ENCODE measurements at places on chromosomes 5 and 9.
A peak's percentile ranks its signal among the peaks of the same experiment; 100 is the strongest.

- no peak for DNase-seq
Measured at GRCh38 chr5:52181403-52181802, 606.3 kb upstream of the ITGA1 start.

DNA sequence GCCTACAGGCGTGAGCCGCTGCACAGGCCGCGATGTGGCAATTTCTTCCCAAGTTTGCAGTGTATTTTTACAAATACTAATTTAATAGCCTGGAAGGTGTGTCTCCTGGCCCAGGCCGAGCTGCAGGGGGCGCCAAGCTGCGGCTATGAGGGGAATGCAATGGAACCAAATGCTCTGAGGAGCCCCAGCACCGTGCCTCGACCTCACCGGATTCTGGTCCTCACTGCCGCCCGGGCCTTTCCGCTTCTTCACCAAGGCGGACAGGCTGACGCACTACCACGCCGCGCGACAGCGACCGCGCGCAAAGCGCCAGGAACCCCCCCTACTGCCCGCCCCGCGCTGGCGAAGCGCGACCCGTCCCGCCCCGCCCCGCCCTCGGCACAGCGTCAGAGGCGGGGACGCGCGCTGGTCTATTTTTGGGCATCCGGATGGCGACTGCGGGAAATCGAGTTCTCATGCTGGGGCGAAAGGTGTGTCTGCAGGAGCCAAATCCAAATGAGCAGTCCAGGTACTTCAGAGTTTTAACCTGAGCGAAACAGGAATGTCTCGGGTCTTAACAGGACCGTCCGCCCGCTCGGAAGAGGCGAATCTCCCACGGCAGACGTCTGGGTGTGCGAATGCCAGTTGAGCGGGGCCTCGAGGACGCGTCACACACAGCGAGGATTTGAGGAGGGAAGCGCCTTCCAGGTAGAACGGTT is 31.7 kb upstream of the PRXL2C start:
- DNase-seq = peak; percentile 95

- DNase-seq = no peak
Measured at GRCh38 chr9:121735065-121735792, 83.8 kb downstream of the DAB2IP start.

DNA sequence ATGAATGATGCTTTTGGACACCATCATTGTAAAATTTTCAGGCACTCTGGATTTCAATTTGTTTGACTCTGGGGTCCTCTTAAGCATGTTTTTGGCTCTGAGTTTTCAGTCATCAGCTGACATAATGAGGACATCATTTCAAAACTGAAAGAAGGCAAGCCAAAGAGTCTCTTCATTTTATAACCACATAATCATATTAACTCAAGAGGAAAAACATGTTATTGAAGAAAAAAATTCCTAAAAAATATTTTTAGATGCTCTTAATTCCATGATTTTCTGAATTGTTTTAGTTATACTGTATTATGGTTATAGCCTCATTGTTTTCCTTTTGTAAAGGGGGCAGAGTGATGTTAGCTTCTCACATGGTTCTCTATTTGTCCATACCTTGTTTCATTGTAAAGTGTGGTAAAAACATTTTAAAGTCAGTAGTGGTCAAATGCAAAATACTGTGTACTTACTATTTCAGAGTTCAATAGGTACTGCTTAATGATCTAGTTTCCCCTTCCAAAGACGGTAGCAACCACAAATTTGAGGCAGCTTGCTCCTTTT is 472.1 kb downstream of the DMRT2 start:
- DNase-seq = no peak

DNA sequence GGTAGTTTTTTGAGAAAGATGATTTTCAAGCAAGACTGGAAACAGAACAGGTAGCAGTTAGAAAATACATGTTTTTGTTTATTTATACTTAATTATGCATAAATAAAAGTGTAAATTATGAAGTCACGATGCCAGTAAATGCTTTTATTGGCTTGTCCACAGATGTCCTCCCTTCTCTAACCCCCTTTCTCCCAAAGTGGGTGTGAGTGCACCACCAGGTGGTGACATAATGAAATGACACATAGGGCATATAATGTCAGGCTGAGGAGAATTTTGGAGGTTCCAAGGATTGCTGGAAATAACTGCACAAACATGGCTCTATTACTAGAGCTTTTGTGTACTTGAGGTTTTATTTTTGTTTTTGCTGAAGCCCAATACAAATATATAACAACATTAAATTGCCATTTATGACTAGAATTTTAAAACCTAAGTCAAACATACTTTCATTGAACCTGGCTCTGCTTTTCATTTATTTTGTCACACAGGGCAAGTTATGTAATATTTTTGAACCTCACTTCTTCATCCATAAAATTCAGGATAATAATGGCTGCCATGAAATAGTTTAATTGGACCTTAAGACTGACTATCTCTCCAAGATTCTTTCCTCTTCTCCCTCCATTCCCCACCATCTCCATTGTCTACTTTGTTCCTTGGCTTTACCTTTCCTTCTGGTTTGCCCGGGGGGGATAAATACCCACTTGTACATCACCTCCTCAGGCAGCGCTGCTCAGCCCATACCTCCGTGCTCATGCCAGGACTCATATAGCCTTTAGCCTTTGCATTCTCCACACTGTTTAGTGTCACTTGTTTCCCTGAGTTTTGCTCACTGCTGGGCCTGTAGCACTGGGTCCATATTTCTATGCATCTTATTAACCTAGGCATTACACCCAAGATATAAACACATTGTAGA is 168.8 kb downstream of the PDE4D start:
- peak; percentile 82 for DNase-seq

DNA sequence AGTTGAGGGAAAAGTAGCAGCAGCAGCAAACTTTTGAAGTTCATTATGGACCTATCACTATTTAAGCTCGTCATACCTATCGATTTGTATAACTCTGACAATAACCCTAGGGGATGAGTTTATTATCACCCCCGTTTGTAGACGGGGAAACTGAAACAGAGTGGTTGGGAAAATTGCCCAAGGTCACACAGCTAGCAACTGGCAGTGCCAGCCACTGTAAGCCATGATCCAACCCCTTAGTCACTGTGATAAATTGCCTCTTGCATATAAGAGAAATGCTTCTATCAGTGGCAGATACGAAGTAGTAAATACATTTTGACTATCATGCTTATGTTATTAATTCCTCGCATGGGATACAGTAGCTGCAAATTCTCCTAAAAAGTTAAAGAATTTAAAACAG is 73.3 kb upstream of the ATP10B start:
- DNase-seq = no peak

DNA sequence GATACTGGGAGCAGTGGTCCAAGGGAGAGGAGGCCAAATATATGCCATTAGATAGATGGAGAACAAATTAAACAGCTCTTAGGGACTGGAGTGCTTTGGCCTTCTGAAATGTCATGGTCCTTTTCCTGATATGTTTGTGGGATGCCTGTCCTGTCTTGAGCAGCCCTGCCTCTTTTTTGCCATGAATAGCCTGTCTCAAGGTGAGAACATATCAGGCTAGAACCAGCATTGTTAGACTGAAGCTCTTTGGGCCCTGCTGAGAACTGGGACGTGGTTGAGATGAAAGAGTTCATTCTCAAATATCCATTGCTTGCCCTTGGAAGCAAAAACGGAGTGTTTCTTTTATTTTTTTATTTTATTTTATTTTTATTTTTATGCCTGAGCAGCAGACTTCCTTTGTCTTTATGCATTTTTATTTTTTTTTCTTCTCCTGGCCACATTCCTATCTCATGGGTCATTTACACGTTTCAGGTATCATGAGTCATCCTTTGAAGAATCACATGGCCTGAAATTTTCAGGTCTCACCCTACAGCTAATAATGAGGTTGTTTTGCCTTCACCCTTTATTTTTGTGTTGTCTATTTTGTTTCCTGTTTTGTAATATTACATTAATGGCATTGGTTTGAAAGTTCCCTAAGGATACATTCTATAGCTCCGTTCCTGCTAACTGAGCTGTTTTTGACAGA is 371.4 kb downstream of the PSAT1 start:
- DNase-seq = peak; percentile 74

GRCh38 chr5:17713301-17713700 is 79.0 kb downstream of the TAF11L14 start:
- DNase-seq = peak; percentile 31

DNA sequence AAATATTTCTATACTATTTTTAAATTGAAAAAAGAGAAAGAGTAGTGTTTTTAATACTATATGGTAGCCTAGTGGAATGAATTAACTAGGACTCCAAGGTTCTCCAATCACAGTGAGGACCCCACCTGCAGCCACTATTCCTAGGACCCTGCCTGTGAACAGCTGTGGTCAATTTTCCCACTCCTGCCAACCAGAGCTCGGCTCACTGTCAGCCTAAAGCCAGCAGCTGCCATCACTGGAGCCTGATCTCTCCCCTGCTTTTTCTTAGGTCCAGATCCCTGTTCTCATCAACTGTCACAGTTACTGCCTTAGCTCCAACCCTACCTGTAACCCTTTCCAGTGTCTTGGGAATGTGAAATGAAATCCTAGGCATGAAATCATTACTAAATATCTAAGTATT is 25.3 kb downstream of the ARSB start:
- DNase-seq = peak; percentile 18

- no peak for DNase-seq
Measured at GRCh38 chr9:93028448-93029006, 30.0 kb upstream of the SUSD3 start.

GRCh38 chr9:34568133-34568532 is 21.4 kb downstream of the CNTFR start:
- DNase-seq = no peak

- DNase-seq = no peak
Measured at GRCh38 chr5:115298811-115299210, 2.4 kb upstream of the CCDC112 start.

- no peak for DNase-seq
Measured at GRCh38 chr5:8493176-8493575, 624.2 kb downstream of the MTRR start.

- no peak for DNase-seq
Measured at GRCh38 chr9:22588918-22589317, 142.3 kb downstream of the DMRTA1 start.

- DNase-seq = no peak
Measured at GRCh38 chr5:125196481-125197111, 450.2 kb upstream of the ZNF608 start.

DNA sequence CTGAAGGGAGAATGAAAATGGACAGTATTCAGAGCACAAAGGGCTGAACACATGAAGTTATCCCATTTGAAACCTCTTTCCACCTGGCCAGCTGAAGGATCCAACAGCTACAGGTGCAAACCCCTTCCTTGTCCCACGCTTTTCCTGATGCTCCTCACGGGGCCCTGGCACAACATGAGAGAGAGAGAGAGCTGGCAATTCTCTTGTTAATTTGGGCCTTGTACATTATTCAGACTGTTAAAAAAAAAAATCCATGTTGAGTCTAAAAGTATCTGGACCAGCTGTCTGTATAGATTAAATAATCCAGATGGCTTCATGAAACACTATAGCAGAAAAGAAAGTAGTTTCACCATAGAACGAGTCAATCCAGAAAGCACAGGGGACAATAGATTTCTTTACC is 74.1 kb downstream of the HMHB1 start:
- DNase-seq = no peak

- no peak for DNase-seq
Measured at GRCh38 chr9:31470051-31470450, 914.4 kb upstream of the ACO1 start.

DNA sequence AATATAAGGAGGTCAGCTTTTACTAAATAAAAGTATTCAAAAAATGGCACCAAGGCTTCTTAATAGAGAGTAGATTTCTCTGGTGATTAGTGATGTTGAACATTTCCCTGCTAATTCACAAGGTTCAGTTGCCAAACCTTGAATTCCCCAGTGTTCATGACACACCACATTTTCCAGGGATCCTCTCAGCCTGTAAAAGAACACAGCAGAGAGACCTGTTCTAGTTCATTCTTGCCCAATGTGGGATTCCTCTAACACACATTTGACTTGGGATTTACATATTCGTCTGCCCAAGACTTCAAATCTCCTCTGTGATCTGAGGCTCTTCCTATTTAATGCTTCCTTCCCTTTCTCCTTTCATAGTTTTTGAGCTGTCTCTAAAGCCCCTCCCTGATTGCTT is 273.2 kb upstream of the CDH9 start:
- no peak for DNase-seq

- no peak for DNase-seq
Measured at GRCh38 chr9:27108981-27109541, at the start of gene TEK. Gene TEK (plus strand): TSS chr9:27109225. CDS start chr9:27109591, 366 bp downstream.

GRCh38 chr5:133360693-133361472 is 251.5 kb downstream of the FSTL4 start:
- no peak for DNase-seq

DNA sequence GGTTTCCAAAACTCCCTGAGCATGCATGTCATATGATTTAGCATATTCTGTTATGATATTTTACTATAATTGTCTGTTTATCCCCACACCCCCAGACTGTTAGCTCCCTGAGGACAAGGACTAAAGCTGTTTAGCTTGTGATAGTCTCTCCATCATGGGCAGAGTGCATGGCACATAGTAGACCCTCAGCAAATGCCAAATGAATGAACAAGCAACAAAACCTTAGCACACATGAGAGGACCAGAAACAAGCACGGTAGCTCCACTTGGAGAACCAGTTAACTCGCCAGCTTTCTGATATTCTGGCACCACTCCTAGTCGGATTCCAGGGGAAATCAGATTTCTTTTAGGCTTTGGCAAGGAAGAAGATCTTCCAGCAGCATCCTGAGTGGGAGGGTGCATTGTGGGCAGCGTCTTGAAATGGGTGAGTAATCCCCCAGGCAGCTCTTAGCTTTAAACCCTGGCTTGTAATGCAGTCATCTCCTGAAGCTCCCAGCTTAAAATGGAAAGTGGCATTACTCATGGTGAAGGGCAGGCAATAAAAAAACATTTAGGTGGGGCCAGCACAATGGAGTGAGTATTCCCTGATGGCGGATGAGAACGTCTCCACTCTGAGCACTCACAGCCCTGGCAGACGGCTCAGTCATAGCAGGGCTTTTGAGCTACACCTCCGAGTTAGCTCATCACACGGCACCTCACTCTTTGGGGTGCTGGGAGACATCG is 41.1 kb downstream of the FGF1 start:
- no peak for DNase-seq

- peak; percentile 88 for DNase-seq
Measured at GRCh38 chr5:147831465-147831864, at the start of gene SPINK1. Gene SPINK1 (minus strand): TSS chr5:147831671. CDS start chr5:147831577, 94 bp downstream.

DNA sequence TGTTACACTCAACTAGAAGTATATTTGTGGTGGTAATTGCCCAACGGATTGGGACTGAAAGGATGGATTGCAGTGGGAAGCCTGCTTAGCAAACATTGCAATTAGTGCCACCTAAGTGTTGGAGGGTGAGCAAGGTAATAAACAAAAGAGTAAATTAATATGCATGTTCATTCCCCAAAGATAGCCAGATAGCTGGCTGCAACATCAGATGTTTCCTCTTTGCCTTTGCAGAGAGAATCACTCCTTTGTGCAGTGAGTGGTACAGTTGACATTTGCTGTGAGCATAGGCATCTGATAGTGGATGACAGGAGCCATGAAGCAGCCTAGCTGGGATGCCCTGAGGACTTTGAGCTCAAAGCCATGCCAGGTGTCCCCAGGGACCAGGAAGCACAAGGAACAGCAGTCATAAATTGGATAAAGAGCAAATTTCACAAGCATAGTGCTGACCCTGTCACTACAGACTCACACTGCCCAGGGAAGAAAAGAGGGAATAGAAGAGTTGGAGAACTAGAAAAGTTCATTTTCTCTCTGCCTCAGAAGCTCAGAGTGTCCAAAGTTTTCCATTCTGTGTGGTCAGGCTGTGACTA is 336.1 kb upstream of the SLC30A5 start:
- DNase-seq = peak; percentile 13
